Aortic smooth muscle cell (primary cell): ENCODE measurements at places on chromosomes 11 and 22. TPM values are rescaled to one million over a fixed set of nuclear protein-coding genes. Genes with fewer than 3 reads are reported as not detected.

Gene SHANK2
- total RNA-seq = 1.6 and 2.6 TPM in 2 replicates

Gene RBMXL2
- total RNA-seq = 0.13 TPM in 1 of 2 replicates, not detected in the other

Gene FGF3
- not detected in 2 replicates for total RNA-seq

Gene KDM4D
- 0.50 and 0.53 TPM in 2 replicates for total RNA-seq

Gene MRGPRX3
- not detected in 2 replicates for total RNA-seq
